ENCODE measurements at places on chromosomes 12 and 14. TPM values are rescaled to one million over a fixed set of nuclear protein-coding genes. Genes with fewer than 3 reads are reported as not detected.

The GRIP1 gene
- 1.8 TPM for total RNA-seq

DNA sequence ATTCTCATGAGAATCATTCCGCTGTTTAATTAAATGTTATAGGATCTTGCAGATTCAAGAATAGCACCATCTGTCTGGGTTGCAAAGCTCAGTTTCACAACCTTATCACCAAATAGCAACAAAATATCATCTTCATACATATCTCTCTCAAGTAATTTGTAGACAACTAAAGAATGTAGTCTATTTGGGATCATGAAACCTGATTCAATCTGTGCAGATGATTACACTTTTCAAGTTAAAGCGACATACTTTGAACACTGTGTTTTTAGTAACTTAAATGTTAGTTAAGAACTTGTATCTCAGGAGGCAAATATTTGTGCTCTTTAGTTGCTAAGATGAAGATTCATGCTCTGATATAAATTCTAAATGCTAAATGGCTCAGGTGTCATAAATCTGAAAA, 14.8 kb downstream of the MED13L start:
- no peak for DNase-seq

GRCh38 chr12:117547209-117547608, 185.8 kb upstream of the NOS1 start:
- DNase-seq, result no peak

GRCh38 chr14:49584058-49584457, 2.1 kb downstream of the RPS29 start:
- no peak for DNase-seq

DNA sequence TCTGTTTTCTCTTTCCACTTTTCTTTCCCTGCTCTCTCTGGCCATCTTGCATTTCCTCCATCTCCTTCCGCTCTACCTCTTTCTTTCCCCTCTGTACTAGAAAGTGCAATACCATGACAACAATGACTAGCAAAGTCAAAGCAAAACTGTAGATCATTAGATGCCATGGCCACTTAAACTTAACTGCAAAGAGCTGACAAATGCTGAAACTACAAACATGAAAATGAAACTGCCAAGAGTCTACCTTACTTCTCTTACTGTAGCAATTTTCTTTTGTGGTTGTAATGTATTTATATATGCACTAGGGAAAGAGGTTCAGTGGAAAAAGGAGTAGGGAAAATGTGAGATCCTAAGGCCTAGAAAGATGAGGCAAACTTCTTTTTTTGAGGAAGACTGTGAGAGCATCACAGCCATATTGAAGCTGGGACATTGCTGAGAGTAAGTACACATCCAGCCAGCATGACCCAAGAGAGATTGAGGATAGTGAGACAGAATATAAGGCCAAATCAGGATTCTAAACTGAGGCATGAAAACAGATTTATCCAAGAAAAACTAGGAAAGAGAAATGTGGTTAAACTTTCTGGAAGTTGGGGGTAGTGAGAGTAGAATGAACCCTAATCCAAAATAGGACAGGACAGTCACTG, 276.6 kb upstream of the NAV3 start:
- no peak for DNase-seq

DNA sequence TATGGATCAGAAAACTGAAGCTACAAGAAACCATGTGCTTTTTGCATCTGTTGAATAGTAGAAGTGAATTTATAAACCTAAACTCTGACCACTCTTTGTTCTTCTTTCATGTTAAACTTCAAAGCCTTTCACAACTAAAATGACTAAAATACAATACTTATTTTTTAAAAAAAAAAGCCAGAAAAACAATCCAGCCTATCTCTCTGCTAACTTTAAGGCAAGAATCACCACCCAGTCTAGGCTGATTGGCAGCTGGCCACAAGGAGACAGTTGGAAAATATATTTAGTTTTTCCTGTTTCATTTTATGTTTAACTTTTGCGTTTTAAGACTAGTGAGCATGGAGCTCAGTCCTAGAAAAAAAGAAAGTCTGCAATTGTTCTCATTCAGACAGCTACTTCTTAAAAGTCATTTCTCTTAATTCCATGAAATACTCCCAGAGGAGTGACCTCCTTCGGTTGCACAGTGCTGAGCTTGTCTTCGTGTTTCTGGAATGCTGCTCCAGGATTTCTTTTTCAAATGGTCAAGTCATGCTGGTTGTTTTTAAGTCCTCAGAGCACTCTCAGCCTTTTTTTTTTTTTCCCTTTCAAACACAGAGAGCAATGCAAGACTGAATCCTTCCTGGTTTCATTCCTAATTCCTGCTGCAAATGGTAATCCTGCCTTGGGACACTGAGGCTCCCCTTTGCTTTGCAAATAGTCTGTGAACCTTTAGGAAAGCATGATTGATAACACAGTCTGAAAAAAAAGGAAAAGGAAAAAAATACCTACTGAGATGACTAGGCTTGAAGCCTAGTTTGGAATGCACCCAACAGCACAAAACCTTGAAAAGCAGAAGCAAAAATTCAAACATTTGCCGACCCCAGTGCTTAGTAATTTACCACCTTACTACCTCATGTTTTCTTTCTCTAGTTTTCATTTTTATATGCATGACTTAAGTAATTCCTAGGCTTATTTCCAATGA, 233.3 kb upstream of the DAAM1 start:
- no peak for DNase-seq

GRCh38 chr12:87141091-87141490, 884.9 kb upstream of the MGAT4C start:
- no peak for DNase-seq

- DNase-seq, result no peak
Observed at GRCh38 chr14:81193924-81194633, 26.7 kb downstream of the GTF2A1 start.

- DNase-seq, result no peak
Observed at GRCh38 chr12:67320614-67321295, 51.6 kb downstream of the CAND1 start.

DNA sequence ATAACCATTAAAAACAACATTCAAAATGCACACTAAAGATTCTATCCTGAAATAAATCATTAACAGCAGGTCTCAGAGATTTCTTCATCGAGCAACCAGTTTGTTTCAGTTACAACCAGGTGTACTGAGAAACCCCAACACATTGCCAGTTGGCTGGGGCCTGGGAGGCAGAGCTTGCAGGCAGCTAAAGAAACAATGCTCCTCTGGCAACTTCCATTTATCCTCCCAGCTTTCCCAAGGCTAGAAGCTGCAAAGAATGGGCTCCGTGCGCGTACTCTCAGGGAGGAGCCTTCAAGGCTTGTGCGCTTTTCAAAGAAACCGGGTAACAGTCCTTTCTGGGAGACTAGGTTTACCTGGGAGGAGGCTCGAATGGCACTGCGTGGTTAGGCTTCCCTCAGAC, 181.6 kb downstream of the MSRB3 start:
- DNase-seq, result no peak

GRCh38 chr12:113149361-113150150, at the start of gene CFAP73:
Gene CFAP73, plus strand, starts transcription at chr12:113149724. Its CDS starts 134 bp downstream, at chr12:113149858.
- DNase-seq, result peak; percentile 51

GRCh38 chr12:9973949-9974348, 2.7 kb downstream of the CLEC12A start:
- no peak for DNase-seq

GRCh38 chr14:104794099-104794498, 1.4 kb downstream of the AKT1 start:
- DNase-seq, result peak; percentile 82

The KITLG gene
- total RNA-seq, result 48.4 TPM

The KIAA0586 gene
- 9.2 TPM for total RNA-seq
